ENCODE measurements at places on chromosomes 4 and X.

- no peak for DNase-seq
Measured at GRCh38 chrX:112910418-112910817, 69.8 kb upstream of the AMOT start.

DNA sequence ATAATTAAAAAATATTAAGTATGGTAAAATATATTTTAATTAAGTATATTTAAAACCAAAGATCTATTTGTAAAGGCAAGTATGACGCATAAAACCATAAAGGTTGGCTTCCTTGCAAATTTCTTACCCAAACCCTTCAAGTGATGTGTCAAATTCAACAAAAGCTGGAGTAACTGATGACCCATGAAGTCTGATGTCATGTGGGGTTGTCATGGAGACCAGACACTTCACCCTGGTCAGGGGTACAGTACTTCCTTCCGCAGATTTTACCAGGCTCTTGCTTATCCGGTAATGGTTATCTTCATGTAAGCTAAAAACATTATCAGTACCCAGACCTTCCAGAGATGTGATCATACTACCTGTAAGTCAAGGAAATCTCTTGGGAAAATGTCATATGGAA, 170.1 kb downstream of the WDFY3 start:
- DNase-seq: no peak

DNA sequence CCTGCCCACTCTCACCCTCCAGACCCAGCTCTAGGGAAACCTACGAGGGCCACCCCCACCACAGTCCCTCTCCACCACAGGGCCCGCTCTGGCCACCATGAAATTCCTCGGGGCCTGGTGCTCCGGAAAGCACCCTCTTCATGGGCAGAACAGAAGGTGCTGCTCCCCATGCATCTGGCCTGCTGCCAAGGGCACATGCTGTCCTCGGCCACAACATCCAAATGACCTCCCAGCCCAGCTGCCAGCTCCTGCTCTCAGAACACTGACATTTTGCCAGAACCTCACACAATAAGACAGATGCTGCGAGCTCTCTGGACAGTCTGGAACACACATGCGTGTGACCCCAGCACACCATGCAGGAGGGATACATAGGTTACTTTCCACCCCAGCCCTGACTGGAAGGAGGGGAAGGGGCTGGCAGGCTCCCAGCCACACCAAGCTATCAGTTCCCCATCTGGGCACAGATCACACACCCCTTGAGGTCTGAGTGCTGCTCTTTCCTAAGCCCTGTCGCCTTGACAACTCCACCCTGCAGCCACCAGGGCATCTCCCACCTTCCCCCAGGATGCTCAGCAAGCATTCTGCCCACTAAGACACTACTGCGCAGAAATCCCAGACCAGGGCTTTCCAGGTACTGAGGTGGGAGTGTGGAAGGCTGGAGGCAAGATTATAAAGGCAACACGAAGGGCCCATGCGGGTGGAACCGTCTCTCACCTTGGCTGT, 5.8 kb downstream of the CCNQ start:
- no peak for DNase-seq

DNA sequence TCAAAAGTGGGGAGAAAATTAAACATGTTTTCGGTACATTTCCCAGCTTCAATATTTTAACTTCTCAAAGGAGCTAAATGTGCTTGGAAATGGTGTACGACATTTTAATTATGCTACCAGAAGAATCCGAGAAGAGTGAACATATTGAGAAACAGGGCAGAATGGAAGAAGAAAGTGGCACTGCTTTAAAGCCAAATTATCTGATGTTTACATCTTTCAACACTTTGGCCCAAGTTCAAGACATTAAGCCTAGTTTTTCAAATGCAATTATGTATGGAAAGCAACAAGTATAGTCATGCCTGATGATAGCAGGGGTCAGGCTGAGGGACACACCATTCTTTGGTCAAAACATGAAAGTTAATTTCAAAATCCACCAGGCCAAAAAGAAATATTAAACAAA, 577.9 kb upstream of the ZFP42 start:
- DNase-seq: no peak

DNA sequence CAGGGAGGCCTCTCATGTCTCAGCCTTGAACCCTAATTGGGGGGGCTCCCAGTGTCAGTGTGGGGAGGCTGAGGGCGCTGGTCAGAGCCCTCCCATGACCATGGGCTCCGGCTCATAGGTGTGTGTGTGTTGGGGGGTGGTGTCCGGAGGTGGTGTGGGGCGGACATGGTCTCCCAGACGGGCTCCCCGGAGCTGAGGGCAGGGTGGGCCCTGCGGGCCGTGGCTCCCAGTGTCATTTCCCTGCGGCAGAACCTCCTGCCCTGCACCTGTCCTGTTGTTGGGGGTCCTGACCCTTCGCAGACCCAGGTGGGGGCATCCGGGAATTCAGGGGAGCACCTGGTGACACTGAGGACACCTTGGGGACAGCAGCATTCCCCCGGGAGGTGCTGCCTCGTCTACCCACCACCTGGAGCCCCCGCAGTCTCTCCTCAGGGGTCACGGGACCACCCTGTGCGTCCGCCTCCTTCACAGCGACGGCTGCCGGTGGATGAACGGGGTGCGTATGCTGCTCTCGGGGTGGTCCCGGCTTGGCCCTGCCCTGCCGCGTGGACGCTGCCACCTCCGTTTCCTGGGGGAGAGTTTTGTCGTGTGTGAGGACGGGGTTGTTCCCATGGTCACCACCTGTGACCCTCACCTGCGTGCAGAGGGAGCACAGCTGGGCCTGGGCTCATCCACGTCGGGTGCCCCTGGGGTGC, 14.5 kb upstream of the GTPBP6 start:
- no peak for DNase-seq

All from LNCaP clone FGC (cell line).